Suppressor macrophage treated with lipopolysaccharide for 4 hours (primary cell): ENCODE measurements at places on chromosomes 12 and 14.
A peak's percentile ranks its signal among the peaks of the same experiment; 100 is the strongest.

- DNase-seq, result peak; percentile 73
These were observed 47.0 kb upstream of the PLBD1 start for GRCh38 chr12:14614704-14615121.

GRCh38 chr12:22325218-22325617 is 9.3 kb downstream of the ST8SIA1 start:
- no peak for DNase-seq

GRCh38 chr14:65661865-65662264 is 249.3 kb downstream of the FUT8 start:
- no peak for DNase-seq

GRCh38 chr12:54306925-54307741 is 6.3 kb upstream of the NFE2 start:
- peak; percentile 92 for DNase-seq

- no peak for DNase-seq
These were observed 1517.0 kb downstream of the AACS start for GRCh38 chr12:126582231-126582630.

- no peak for DNase-seq
These were observed 27.6 kb downstream of the SLC35E3 start for GRCh38 chr12:68773582-68773981.

GRCh38 chr12:112169161-112169872 is 44.0 kb downstream of the TRAFD1 start:
- no peak for DNase-seq

- no peak for DNase-seq
These were observed 492.9 kb upstream of the TBX3 start for GRCh38 chr12:115176741-115177400.

DNA sequence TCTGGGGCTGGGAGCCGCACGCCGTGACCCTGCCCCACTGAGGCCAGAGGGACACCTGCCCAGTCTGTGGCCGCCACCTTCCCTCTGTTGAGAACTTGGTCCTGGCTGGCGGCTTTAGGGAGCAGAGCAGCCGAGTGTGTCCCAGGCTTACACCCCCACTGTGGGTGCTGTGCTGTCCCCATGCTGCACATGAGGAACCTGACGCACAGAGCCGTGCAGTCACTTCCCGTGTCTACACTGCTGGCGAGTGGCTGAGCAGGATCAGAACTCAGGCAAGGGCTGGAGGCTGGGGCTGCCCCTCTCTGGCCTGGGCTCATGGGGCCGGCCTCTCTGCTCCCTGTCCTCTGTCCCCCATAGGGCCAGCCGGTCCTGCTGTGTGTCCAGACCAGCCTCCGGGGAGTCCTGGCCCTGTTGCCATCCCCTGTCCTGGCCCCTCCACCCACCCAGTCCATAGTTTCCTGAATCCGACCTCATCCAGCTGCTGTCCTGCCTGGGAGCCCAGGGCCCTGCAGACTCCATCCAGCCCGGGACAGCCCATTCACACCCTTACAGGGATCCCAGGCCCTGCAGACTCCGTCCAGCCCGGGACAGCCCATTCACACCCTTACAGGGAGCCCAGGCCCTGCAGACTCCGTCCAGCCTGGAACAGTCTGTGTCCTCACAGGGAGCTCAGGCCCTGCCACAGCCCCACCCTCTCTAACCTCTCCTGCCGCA is 10.3 kb downstream of the FBRSL1 start:
- no peak for DNase-seq

- DNase-seq, result no peak
These were observed 28.9 kb downstream of the BCL11B start for GRCh38 chr14:99242816-99243721.

DNA sequence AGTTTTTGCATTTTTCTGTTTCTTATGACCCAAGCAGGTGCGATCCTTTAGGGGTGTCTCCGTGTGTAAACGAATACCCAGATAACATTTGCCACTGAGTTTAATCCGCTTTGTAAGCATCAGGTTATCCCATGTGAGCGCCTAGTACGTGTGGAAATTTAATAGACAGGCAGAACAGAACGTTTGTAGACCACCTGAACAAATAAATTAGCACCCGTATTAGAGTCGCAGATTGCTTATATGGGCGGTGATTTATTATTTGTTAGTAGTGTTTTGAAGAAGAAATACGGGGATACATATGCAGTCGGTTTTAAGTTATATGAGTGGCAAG is 325 bp downstream of the C12orf60 start:
- peak; percentile 5 for DNase-seq

DNA sequence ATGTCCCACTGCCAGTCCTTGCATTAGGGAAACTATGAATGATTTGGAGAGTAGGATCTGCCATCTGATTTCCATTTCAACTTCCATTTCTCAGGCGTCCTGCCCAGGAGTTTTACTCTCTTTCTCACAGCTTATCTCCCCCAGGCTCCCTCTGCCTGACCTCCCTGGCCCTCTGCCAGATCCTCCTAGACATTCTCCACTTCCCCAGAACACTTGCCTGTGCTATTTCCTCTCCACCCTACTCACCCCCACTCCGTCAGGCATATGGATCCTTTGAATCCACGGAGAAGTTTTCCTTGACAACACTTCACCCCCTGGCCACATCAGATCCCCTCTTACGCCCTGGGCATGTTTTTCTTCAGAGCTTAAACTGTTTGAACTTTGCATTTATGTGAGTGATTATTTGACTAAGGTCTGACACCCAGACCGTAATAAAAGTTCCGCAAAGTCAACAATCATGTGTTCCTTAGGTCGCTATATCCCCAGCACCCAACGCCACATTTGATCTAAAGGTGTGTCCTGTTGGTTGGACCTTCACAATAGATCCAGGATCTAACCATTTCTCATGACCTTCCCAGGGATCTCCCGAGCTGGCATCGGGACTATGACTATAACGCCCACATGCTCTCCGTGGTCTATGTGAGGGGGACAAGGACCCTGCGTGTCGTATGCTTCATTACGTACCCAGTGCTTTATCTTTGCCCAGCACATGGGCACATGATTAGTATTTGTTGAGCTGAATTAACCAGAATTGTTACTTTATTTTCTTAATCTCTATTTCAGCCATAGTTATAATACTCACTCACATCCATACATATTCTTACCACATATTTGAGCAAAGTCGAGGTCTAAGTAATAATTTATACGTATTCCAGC is 255.8 kb upstream of the FOXN3 start:
- DNase-seq, result peak; percentile 32

- DNase-seq, result peak; percentile 41
These were observed 331.9 kb downstream of the BTG1 start for GRCh38 chr12:91813701-91814100.

DNA sequence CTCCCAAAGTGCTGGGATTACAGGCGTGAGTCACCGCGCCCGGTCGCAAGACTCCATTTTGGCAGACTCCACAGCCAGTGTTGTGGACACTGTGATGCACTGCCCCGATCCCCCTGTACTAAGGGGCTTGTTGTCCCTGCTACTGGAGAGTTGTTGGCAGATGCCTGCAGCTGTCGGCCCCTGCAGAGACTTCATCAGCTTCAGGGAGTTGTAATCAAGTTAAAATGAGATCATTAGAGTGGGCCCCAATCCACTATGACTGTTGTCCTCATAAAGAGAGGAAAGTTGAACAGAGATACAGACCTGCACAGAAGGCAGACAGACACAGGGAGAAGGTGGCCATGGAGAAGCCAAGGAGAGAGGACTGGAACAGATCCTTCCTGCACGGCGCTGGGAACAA is 23.7 kb upstream of the TUBA1A start:
- DNase-seq, result no peak

GRCh38 chr14:34623506-34623905 is 6.4 kb downstream of the SNX6 start:
- no peak for DNase-seq

GRCh38 chr12:66859751-66860440 is 181.0 kb upstream of the GRIP1 start:
- DNase-seq, result no peak

- DNase-seq, result no peak
These were observed 23.3 kb downstream of the LMNTD1 start for GRCh38 chr12:25529738-25530137.

GRCh38 chr12:52616680-52617402 is 1.5 kb downstream of the KRT73 start:
- DNase-seq, result no peak

DNA sequence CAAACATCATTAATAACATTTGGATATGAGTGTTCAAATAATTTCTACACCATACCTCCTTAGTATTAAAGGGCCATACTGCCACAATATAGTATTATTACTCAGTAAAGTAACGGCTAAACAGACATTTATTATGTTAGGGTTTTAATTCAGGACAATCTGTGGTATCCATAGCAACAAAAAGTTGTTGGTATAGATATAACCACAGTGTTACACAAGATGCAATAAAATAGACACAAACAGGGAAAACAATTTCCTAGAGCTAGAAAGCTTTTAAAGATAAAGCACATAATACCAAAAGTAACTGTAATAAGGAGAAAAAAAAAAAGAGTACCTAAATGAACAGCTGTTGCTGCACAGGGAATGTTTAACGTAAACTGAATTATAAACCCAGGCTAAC is 16.1 kb downstream of the CNIH1 start:
- DNase-seq, result no peak

DNA sequence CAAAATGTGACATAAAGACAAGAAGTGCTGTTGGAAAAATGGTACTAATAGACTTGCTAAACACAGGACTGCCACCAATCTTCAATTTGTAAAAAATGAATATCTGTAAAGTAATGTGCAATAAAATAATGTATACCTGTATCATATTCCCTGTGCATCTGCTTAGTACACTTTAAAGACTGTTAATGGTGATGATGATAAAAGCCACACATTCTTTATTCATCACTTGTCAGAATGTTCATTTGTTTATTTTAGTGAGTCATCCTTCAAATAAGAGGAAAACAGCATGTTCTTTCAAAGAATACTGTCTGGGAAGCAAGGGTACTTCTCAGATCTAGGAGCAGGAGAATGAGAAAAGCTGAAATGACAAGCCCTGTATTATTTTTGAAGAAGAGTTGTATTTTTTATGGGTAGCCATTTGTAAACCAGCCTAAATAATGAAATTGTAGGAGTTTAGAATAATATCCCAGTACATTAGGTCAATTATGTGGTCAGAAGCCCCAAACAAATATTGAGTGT is 78.3 kb upstream of the PSMA6 start:
- no peak for DNase-seq

DNA sequence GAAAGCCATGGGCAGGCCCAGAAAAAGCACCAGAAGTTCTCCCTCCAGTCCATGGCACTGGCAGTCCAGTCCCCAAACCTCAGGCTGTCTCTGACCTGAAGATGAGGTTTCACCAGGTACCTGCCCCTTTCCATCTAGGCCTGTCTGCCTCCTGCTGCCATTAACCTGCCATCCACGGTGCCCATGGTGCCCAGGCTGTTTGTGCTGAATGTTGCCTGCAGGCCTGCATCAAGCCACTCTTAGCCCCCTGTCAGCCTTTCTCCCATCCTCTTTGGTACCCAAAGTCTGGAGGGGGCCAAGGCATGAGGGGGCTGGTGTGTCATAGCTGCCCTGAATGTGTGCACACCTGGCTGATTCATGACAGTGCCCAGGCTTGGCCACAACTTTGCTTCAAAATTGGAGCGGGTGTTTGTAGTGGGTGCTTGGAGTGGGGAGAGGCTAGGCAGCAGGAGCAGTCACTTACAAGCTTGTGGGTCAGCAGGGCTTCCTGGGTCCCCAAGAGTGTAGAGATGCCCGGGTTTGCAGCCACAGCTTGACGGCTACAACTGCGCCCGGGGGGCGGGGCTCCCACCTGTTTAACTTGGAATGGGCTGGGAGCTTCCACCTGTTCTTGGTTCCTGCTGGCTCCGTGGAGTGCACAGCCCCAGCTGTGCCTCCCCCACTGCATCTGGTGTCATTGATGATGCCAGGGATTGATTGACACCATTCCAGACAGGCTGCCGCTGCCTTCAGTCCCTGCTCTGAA is 88.5 kb downstream of the GPHN start:
- no peak for DNase-seq

- DNase-seq, result no peak
These were observed 94.7 kb downstream of the TSPAN8 start for GRCh38 chr12:71063087-71063486.

DNA sequence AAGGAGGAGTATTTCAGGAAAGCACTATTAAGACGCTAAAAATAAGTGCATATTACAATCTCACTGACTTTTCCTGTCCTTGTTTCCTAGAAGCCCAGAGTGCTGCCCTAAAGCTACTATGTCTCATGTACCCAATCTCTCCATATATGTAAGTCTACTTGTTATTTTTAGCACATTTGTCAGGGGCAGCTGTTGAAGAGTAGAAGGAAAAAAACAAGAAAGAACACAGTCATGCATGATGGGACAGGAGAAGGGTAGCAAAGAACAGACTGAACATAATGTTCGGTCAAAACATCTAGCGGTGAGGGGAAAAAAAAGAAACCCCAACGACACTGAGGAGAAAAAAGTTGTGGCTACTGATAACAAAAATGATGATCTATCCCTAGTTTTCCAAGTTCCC is 14.3 kb downstream of the YBX3 start:
- DNase-seq, result no peak

- DNase-seq, result peak; percentile 33
These were observed 23.6 kb downstream of the KRT80 start for GRCh38 chr12:52168019-52168717.

DNA sequence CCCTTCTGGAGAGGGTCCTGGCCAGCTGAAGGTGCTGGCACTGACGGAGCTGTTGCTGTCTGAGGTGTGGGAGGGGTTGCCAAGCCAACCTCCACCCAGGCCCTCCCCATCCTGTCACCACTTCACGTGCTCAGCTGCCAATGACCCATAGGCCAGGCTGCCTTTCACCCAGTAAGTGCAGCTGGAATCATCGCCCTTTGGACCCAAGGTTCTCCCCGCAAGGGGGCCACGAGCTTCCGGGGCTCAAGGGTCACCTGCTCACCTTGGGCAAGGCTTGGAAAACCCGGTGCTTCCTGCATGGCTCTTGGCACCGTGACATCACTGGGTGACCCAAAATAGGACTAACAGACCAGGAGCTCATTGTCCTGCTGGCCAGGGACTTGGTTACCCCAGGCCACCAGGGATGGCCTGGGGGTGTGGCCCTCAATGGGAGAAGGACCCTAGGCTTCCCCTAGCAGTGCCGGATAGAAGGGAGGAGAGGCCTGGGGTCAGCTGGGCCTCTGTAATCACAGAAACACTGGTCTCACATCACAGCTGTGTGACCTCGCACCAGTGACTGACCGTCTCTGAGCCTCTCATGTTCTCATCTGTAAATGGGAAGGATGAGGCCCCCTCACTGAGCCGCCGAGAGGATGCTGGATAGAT is 51.3 kb downstream of the CCDC85C start:
- no peak for DNase-seq

- no peak for DNase-seq
These were observed 1.2 kb downstream of the NKX2-1 start for GRCh38 chr14:36518586-36519430.

GRCh38 chr12:116759783-116760621 is 21.9 kb downstream of the RNFT2 start:
- peak; percentile 12 for DNase-seq
